ENCODE measurements at places on chromosomes 4 and X. TPM values are rescaled to one million over a fixed set of nuclear protein-coding genes. Genes with fewer than 3 reads are reported as not detected.

NCAPG gene
- total RNA-seq: 77.7 TPM

GRCh38 chrX:136271300-136271699 lies 20.1 kb upstream of the MAP7D3 start:
- H3K27ac ChIP-seq: no peak overlapping the region
- no peaks in the 10 kb centered on the region for H3K27me3 ChIP-seq
- no peaks in the 10 kb centered on the region for H3K36me3 ChIP-seq
- H3K4me1 ChIP-seq: peaks cover 7% of the 10 kb centered on the region

DNA sequence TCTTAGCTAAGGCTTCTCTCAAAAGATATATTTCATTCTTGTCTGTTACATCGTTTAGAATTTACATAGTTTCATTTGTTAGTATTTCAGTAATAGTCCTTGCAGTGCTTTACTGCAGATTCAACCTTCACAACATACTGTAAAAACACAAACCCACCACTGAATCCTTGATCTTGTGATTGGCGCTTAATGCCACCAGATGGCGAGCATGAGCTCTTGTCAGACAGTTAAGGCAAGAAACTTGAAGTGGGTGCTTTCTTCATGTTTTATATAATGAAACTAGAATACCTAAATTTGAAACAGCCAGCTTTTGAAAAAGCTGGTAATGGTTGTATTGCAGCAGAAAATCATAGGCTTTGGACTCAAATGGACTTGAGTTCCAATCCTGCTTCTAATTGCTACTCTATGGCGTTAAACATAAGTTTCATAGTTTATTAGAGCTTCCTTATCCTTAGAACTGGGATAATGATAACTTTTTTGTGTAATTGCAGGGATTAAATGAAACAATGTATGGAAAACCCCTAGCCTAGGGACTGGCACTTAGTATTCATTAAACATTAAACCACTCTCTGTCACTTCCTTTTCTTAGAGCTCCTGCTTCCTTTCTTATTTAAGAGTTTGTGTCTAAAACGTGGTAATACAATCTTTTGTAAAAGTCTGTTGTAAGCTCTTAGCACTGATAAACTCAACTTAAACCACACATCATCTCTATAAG lies 95.1 kb downstream of the USP9X start:
- no peaks in the 10 kb centered on the region for H3K27me3 ChIP-seq
- H3K36me3 ChIP-seq: peaks cover 30% of the 10 kb centered on the region
- H3K4me3 ChIP-seq: no peak overlapping the region
- H3K4me1 ChIP-seq: peaks cover 43% of the 10 kb centered on the region
- peak; percentile 48 for DNase-seq

- DNase-seq: no peak
- H3K36me3 ChIP-seq: no peaks in the 10 kb centered on the region
- H3K4me3 ChIP-seq: no peak overlapping the region
These were observed 541.4 kb downstream of the TLL1 start for GRCh38 chr4:166414431-166414830.

DNA sequence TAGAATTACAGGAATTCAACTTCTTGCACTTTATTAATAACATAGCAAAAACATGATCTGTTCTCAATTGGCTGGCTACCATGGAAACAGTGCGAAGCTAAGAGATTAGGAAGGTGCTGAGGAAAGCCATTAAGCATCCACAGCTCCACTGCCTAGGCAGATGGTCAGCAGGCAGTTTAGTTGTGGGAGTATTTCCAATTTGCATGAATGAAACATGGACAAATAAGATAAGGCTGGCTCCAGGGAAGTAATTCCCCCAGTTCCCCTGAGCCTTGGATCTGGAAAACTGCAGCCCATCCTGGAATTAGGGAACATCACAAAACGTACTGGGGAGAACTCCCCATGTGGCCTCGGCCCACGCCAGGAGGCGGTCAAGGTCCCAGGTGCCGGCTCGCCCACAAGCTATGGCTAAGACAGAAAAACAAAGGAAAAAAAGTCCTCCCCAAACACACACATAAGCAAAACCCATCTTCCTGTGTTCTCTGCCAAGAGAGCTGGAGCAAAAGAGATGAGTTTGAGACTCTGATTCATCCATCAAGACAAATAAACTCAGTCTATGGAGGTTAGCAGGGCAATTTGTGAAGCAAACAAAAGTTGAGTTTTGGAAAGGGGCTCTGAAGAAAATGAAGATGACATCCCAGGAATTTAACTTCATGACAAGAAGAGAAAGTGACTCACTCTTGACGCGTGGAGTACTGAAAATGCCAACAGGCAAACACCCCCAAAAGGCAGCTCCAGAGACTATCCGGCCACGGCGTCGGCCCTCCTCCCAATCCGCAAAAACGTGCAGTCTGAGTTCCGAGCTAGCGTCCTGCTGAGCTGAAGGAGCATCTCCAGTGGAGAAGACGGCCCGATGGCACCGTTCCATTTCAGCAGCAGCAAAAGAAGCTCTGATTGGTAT lies 45.1 kb downstream of the IGFBP7 start:
- H3K4me3 ChIP-seq: no peak overlapping the region
- DNase-seq: no peak
- no peaks in the 10 kb centered on the region for H3K36me3 ChIP-seq
- H3K4me1 ChIP-seq: no peaks in the 10 kb centered on the region
- peaks cover 12% of the 10 kb centered on the region for H3K27me3 ChIP-seq
- no peak overlapping the region for H3K27ac ChIP-seq

- H3K27me3 ChIP-seq: no peaks in the 10 kb centered on the region
- no peak for DNase-seq
- H3K4me1 ChIP-seq: no peaks in the 10 kb centered on the region
- H3K27ac ChIP-seq: no peak overlapping the region
- H3K4me3 ChIP-seq: no peak overlapping the region
These were observed 16.8 kb downstream of the AFF2 start for GRCh38 chrX:148517176-148517575.
